Right ventricle myocardium inferior (tissue), 1 donor: ENCODE measurements at places on chromosomes 4 and X.

GRCh38 chr4:187962926-187963325 lies 32.6 kb upstream of the ZFP42 start:
- no peak for DNase-seq

DNA sequence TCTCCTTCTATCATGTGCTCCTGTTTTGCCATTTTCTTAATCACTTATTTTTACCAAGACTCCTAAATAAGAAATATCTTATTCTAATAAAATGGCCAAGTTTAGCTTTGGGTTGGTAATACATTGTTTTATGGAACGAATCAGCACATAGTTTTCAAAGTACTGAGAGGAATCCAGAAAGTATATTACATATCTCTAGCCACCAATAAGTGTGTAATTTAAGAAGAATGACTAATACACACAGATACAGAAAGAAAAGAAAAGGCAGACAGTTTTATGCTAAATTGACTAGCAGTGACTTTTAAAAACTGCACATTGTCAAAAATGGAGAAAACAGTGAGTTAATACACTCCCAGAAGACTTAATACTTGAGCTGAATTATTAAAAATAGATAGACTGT lies 167.0 kb upstream of the IL15 start:
- DNase-seq: no peak

DNA sequence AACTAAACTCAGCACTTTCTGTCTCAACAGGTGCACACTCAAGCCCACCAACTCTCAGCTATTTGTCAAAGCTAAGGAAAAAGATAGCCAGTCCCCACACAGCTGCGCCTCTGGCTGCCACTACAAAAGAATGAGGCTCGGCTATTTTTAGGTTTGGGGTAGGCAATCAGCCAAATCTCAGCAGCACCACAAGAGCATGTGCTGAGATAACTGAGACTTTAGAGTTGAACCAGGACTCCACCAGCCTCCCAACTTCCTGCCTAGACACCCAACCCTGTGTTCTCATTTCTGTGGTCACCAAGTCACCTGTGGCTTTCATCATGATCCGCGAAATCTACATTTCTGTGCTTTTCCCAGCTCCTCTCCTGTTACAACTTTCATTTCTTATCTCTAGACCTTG lies 28.0 kb downstream of the DMD start:
- no peak for DNase-seq

GRCh38 chr4:5118994-5119835 lies 67.9 kb downstream of the STK32B start:
- no peak for DNase-seq

GRCh38 chr4:139005774-139006173 lies 9.8 kb upstream of the NOCT start:
- no peak for DNase-seq

DNA sequence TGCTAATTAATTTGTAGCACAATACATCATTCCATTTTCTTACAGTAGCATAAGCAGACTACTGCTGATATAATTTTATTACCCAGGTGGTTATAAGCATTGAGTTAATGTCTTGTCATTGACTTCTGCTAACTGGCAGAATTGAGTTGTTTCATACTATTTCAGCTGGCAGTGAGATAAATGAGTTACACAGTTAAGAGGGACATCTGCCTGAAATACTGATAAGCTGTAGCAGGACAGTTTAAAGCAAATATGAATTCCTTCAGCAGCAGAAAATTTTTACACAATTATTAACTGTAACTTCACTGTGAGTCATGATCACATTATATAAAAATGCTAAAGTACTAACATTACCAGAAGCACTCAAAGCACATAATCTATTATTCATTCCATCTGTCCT lies 326.8 kb downstream of the INPP4B start:
- no peak for DNase-seq

- DNase-seq: no peak
Measured at GRCh38 chr4:108488865-108489264, 131.5 kb upstream of the RPL34 start.

DNA sequence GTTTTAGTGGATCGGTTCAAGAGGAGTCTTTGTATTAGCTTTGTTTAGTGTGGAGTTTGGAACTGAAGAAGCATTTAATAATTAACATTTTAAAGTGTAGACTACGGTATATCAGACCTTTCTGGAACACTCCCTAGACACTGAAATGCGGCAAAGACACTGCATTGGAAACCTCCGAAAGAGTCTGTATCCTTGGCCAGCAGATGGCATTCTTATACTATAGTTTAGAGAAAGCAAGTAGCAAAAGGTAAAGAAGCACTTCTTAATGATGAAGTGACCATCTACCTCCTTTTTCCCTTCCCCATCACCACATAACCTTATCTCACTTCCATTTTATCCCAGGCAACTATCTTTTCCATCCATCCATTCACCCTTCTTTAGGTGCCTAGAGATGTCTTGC lies 7.6 kb downstream of the FABP2 start:
- no peak for DNase-seq

DNA sequence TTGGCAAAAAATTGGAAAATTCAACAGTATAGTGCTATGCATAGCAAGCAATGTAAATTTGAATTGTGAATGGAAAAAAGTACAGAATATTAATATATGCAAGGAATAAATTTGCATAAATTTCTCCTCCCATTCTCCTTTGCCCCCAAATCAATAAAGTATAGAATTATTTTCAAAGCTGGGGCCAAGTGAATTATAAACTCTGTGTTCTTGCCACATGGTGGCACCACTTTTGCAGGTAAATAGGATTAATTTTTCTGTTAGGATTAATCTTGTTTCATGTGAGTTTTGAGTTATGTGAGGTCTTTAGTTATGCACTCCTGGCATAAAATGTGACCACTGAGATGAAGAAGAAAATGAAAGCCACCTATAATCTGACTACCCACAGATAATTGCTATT lies 19.9 kb downstream of the COPS4 start:
- DNase-seq: no peak

DNA sequence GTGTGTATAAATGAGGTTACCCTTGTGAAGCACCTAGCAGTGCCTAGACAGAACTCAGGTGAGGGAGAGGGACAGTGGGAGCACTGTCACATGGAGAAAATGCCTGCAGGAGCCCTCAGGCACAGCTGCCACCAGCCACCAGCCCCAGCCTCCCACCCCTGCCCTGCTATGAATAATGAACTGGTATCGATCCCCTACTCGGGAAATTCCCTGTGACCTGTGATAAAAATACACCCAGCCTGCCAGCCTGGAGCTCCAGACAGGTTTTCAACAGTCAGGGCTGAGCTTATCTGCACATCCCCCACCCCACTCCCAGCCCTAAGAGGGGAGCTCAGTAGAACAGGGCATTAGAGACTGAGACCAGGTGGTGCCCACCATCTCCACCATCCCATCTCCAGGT lies 159.6 kb upstream of the PJA1 start:
- no peak for DNase-seq

GRCh38 chr4:116180157-116180601 lies 905.2 kb downstream of the TRAM1L1 start:
- no peak for DNase-seq

DNA sequence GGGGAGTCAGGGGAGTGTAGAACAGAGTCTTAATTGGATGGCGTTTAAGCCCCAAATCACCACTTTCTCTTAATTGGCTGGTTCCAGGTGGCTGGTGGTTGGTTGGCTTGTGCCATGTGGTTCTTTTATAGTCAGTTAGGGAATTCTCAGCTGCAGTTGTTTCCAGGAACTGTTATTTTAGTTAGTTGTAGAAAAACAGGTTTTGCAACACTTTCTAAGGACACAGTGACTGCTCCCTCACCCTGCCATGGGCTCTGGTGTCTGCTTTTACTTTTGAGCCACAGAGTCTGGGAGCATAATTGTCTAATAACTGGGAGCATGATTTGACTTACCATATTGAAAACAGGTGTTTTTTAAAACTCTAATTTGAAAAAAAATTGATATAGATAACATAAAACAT lies 75.8 kb upstream of the PCDH18 start:
- DNase-seq: no peak
